T-helper 1 cell (primary cell): ENCODE measurements at places on chromosomes 1 and 21.
A peak's percentile ranks its signal among the peaks of the same experiment; 100 is the strongest.

DNA sequence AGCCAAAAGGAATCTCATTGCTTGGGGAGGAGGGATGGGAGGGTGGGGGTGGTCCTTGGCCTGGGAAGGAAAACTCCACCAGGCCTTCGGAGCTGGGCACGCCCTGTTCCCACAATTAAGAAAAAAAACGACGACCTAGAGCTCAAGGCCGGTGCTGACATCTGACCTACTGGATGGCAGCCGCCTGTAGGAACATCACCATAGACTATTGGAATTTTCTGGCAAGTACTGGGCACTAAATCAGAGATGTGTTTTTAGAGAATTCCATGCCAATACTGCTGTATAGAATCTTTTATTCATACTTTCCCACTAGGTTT, 729 bp downstream of the NADK start:
- DNase-seq: no peak

- no peak for DNase-seq
Measured at GRCh38 chr1:24952413-24952841, 22.4 kb upstream of the RUNX3 start.

GRCh38 chr1:240607006-240607405, 4.9 kb downstream of the GREM2 start:
- DNase-seq: no peak

DNA sequence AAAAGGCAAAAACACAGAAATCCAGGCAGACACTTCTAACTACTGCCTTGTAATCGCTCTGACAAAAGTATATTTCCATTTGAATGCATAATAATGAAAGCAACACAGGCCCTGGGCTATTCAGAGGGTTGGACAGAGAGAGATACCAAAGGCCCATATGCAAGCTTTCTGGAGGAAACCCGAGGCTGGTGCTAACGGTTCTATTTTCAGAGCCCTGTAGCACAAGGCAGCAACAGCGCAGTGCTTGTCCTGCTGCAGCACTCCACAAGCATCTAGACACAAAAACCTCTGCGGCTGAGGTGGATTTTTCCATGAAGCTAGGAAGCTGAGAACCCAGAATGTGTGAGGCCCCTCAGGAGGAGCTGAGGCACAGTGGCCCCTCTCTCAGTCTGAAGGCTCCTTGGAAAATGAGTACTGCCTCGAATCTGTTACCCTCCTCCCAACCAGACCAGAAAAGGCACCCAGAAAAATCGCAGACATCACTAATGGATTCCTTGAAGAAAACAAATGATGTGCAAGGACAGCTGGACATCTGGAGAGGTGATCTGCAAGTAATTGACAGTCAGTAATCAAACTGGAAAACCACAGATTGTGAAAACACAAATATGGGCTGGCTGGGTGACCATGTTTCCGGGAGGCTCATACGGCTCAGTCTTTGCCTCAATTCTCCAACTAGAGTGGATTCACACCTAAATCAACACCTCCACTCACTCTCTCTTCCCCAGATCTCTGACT, 54.0 kb downstream of the COLGALT2 start:
- DNase-seq: no peak

GRCh38 chr1:200659269-200659668, 10.4 kb downstream of the DDX59 start:
- DNase-seq: no peak

DNA sequence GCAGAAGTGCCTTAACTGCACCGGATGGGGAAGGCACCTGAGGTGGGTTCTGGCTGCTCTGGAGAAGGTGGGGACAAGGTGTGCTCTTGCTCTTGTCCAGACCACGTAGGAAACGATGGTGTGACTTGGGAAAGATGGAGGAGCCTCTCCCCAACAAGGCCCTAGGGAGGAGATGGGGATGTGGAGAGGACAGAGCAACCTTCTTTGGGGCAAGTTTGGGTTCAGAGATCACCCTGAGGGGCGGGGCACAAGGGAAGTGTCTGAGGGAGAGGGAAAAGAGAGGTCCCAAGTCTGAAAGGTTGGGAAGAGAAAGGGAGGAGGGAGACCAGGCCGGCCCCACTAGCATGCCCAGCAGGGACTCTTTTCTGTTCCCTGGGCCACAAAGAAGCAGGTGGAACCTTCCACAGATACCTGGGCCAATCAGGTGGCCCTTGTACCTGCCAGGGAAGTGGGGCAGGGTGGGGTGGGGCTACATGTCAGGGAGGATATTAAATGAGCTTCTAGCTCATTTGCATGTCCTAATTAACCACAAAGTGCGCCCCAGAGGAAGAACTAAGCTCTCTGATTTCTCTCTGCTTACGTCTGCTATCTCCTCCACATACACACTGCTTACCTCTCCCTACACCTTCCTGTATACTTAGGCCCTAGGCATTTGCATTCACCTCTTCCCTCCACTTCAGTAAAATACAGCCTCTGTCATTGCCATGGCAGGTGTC, 15.9 kb downstream of the INKA2 start:
- DNase-seq: peak; percentile 34

DNA sequence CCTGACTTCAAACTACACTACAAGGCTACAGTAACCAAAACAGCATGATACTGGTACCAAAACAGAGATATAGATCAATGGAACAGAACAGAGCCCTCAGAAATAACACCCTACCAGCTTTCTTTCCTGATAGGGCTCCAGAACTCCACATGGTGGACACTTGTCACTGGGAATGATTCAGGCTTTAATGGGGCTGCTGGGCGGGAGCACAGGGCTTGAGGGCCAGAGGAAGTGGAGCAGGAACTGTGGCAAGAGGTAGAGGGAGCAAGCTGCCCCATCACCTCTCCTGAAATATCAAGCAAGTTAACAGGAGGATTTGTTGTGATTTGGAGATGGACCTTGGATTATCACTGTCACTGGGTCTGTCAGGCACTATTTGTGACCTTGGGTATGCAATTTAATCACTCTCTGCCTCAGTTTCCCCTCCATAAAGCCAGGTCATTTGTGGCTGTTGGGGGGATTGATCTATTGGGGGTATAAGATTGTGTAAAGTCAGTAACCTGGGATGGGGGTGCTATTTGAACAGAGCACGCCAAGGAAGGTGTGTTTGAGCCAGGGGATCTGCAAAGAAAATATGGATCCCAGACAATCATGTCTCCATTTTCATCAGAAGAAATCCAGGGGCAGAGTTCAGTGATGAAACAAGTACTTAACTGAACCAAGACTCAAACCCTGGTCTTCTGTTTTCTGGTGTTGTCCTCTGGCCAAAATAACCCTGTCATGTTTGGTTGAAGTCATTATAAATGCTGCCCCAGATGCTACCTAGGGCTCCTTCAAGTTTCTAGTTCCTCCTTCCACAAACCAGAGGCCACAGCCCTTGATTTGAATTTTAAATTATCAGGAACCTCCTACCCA, 25.2 kb downstream of the ETS2 start:
- DNase-seq: no peak

DNA sequence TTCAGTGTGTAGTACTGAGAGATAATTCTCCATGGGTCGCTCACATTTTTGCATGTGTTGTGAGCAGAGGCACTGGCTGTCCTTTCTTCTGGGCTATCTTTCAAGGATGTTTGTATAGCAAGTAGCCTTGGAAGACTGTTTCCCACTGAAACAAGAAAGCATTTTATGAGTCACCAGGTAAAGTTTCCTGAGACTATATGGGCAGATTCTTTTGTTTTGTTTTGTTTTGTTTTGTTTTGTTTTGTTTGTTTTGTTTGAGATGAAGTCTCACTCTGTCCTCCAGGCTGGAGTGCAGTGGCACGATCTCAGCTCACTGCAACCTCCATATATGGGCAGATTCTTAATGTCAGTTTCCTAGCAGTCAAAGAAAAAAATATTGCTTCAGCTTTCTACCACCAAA, 912.6 kb downstream of the TTLL7 start:
- DNase-seq: no peak

DNA sequence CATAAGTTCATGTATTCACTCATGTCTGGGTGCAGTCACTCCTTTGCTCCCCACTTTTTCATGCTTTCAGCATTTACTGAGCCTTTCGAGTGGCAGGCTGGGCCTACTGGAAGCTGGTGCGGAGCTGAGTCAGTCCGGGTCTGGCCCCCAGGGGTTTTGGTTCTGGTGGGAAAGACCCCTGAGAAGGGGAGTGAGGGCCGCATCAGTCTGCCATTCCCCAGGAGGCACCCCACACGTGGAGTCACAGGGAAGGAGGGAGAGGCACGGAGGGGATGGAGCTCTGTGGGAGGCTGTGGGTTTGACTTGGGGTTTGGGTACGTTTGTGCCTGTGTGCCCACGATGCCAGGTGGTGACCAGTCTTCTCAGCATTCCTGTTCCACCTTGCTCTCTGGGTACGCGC, 87.9 kb downstream of the PTPRU start:
- DNase-seq: no peak

DNA sequence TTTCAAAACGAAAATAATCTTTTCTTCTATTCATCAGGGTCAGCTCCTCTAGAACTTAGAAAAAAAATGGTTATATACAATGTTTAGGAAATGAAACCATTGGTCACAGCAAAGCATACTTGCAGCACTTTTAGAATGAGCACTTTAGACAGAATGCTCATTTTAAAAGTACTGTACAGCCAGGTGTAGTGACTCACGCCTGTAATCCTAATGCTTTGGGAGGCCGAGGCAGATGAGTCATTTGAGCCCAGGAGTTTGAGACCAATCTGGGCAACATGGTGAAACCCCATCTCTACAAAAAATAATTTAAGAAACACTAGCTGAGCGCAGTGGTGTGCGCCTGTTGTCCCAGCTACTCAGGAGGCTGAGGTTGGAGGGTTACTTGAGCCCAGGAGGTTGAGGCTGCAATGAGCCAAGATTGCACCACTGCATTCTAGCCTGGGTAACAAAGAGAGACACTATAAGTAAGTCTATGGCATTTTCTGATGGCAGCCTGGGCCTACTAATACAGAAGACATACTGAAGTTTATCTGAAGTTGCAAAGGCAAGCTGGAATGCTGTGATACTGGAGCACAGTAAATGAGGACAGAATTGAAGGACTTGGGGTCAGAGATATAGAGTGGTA, 48.9 kb upstream of the ZNF326 start:
- DNase-seq: no peak

GRCh38 chr21:33196941-33197374, 32.8 kb upstream of the IFNAR2 start:
- DNase-seq: no peak

DNA sequence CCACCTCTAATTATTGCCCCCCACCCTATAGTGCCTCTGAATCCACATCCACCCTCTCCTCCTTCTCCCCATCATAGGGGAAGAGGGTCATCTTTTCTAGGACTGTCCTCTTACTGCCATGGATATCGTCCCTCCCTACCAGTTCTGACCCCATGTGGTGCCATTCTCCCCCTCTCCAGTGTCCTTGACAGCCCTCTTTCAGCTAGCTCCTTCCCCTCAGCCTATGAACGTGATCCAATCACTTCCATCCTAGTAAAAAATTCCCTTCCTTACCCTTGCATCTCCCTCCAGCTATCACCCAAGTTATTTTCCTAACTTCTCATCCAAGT, 172.7 kb downstream of the RRAGC start:
- no peak for DNase-seq

- DNase-seq: no peak
Measured at GRCh38 chr1:62361431-62361830, 42.2 kb upstream of the KANK4 start.

DNA sequence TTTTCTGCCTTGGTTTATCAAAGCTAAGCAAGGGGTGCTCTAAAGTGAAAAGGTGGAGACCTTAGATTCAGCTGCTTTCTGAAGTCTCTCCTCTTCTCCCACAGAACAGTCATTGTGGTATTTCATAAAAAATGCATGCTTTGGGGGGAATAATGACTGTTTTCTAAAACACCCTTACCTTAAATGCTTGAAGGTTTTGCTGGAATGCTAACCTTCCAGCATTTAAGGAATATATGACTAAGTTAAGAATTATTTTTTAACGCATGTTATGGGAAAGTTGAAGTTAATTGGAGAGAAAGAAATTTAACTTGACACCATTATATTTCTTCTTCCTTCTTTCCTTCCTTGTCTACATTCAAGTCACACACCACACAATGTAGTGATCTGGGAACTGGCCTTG, 162.5 kb downstream of the ROR1 start:
- DNase-seq: no peak

- no peak for DNase-seq
Measured at GRCh38 chr1:67705735-67706453, 20.9 kb downstream of the GADD45A start.

- DNase-seq: no peak
Measured at GRCh38 chr1:64266991-64267390, 63.6 kb downstream of the UBE2U start.

DNA sequence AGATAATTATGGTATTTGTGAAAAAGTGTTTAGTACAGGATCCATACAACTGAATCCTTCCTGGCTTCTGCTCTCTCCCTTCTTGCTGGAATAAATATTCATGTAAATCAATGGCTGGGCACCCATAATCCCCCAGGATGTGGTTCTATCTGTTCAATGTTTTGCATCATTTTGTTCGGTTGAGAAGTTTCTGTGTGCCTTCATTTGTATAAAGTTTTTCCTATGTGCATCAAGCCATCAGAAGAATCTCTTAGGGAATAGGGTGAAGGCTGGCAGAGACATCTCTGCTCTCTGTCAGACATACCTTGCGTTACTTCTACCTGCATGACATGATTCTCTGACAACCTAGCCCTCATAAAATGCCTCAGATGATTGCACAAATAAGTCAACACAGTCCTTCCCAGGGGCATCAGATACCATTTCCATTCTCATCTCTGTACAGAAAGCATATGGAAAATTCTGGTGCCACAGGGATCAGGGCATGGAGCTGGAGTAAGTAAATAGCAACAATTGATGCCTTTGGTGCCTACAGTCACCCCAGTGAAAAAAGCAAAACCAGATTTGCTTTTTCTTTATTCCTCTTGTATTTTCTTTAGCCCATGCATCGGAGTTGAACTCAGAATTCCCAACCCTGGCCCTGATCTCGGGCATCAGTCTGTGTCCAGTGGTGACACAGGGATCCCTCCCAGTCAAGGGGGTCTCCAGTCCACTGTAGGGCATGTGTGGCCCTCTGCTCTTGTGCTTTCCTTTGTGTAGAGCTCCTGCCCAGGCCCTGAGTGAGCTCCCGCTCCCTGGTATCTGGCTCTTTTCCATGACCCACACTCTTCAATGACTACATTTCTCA, 39.7 kb upstream of the ATP1A1 start:
- no peak for DNase-seq

- no peak for DNase-seq
Measured at GRCh38 chr1:184379111-184379752, 7.6 kb upstream of the C1orf21 start.

DNA sequence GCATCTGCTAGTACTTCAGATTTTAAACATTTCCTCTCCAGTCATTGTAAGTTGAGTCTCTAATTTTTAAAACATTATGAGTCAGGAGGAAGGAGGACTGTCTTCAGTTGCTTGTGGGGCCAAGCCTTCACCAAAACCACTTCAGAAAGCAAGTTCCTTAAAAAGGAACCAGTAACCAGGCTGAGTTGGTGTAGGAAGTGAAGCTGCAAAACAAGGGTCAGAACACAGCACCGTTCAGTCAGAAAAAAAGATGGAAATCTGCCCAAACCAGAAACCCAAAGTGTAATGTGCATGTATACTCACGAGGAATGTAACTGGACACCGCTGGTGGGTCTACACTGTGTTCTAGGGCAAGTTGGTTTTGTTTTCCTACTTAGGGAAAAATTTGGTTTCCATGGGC, 402.1 kb downstream of the SETD4 start:
- DNase-seq: peak; percentile 21
